ENCODE measurements at places on chromosomes 1 and 21.

GRCh38 chr1:108561689-108562326 lies 1.9 kb downstream of the EEIG2 start:
- DNase-seq = no peak

DNA sequence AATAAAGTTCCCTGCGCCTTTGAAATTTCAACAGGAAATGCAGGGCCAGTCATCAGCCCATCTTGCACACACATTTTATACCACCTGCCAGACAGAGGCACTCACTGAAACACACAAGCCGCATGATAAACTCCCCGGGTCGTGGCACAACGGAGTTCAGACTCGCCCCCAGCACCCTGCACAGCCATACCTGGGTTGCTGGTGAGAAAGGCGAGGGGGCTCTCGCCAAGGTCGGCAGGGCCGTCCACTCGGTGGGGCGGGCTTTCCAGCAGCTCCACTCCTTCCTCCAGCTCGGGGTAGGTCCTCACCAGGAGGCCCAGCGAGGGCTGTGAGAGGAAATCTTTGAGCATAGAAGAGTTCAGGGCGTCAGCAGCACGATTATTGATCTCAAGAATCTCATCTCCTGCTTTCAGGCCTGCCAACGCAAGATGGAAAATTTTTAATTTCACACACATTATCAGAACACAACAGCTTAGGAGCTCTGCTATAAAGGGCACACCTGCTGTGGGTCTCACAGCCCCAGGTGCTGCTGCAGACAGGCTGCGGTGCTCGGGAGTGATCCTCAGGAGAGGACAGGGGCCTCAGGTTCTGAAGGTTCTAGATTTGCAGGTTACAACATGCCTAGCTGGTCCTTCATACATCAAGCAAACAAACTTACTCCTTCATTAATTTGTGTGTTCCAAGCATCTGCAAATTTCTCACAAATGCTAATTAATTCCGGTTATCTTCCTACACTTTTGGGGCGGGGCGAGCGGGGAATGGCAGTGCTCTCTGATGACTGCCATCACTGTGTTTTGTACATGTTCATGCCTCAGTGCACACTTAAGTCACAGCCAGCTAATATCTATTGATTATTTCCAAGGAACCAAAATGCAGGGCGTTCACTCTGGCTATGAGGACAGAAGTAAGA lies 144.2 kb upstream of the KRTAP19-8 start:
- DNase-seq = no peak

DNA sequence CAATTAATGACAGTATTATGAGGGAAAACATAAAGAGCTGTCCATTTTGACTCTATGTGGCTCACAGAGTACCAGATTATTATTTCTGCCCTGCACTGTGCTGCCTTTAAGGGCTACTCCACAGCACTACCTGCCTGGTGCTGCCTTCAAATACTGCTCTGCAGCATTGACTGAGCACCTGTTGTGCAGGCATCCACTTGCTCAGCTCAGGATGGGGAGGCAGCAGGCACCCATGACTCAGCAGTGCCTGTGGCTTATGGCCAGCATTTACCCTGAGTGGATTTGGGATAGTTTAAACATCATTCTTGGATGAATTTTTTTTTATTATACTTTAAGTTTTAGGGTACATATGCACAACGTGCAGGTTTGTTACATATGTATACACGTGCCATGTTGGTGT lies 953 bp upstream of the KPRP start:
- no peak for DNase-seq

GRCh38 chr1:99017655-99018054 lies 13.0 kb upstream of the PLPPR5 start:
- no peak for DNase-seq

DNA sequence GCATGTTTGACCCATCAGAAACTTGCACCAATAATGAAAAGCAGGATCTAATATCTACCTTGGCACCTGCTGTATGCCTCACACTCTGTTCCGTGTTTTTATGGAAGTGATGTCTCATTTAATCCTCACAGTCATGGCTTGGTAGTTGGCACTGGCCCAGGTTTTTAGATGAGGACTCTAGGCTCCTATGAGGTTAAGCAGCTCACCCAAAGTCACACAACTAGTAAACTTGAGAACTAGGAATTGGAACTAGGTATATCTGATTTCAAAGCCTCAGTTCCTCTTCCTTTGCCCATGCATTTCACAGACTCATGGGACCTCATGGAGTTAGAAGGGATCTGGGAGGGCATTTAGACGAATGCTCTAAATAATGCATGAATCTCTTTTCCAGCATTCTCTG lies 21.3 kb upstream of the TARBP1 start:
- DNase-seq = peak; percentile 25

DNA sequence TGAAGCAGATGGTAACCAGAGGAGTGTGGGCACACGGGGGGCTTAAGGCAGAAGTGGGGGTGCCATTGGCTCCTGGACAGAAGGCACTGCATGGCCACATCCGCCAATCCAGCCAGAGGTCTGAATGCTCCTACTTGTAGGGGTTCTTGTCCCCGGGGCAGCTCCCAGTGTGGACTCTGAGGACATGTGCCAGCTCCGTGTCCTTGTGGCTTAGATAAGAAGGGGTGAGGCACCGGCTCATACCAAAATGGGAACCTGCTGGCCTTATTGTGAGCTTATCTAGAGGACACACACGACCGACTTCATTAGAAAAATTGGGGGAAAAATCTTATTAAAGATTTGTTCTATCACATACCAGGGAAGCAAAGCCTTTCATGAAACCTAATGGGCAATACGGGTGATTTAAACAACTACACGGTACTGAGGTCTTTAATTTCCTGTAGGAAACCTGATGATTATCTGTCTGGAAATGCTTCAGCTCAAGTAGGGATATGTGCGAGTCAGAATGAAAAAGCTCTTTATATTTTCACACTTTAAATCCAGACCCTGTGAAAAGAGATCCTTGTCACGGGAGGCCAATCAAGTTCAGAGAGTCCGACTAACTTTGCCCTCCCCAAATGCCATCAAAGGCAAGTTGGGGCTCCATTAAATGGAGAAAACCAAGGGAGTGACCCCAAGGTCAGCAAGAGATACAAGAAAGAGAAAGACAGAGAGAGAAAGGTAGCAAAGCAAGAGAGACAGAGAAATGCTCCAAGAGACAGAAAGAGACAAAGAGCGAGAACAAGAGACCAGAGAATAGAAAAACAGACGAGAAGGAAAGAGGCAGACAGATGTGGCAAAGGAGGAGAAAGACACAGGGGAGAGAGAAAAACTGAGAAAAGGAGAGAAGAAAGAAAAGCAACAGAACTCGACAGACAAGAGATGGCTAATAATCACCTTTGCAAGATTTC lies 14.1 kb upstream of the KCNN3 start:
- DNase-seq = no peak

DNA sequence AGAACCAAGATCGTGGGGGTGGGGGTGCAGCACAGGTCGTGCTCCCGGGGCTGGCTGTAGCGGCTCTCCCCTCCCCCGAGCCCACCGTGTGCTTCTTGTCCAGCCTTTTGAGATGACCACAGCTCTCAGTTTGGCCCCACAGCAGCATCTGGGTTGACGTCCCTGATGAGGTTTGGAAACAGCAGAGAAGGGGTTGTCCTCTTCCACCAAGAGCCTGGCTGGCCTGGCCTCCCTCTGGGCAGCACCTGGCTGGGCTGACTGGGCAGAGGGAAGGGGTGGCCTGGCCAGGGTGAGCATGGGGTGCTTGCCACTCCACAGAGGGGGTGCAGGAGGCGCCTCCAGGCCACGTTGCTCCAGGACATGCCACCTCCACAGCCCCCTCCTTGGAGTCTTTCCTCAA lies 61.5 kb downstream of the SKI start:
- DNase-seq = no peak

DNA sequence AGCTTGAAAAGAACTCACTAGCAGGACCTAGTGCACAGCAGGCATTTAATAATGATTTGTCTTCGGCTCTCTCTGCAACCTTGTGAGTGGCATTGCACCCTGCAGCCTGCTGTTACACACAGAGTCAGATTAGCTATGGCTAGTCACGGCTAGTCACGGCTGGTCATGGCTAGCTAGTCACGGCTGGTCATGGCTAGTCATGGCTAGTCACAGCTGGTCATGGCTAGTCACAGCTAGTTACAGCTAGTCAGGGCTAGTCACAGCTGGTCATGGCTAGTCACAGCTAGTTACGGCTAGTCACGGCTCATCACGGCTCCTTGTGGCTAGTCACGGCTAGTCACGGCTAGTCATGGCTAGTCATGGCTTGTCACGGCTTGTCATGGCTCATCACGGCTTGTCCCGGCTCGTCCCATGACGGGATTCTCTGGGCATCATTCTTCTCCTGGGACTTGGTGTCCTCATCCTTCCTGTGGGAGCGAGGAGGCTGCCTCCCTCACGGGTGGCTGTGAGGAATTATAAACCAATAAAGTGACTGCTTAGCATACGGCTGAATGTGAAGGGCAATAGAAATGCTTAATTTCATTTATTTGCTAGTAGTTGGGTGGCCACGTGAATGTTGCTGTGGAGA lies 12.5 kb upstream of the KIF26B start:
- DNase-seq = no peak

GRCh38 chr1:206521694-206522402 lies 14.5 kb downstream of the RASSF5 start:
- no peak for DNase-seq

DNA sequence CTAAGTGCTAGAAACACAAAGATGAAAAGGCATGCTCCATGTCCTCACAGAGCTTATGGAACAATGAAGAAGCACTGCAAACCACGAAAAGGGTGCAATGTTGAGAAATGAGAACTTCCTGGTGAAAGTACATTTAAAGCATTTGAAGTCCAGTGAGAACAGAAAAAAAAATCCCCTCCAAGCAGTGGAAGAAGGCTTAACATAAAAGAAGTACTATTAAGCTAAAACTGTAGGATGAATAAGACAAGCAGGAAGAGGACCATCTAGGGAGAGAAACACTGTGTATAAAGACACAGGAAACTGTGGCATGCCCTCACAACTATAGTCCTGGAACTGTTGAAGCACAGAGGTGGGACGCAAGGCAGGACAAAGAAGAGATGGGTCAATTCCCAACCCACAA lies 10.0 kb downstream of the TP53BP2 start:
- DNase-seq = no peak

GRCh38 chr1:48741380-48741779 lies 35.3 kb downstream of the BEND5 start:
- no peak for DNase-seq

DNA sequence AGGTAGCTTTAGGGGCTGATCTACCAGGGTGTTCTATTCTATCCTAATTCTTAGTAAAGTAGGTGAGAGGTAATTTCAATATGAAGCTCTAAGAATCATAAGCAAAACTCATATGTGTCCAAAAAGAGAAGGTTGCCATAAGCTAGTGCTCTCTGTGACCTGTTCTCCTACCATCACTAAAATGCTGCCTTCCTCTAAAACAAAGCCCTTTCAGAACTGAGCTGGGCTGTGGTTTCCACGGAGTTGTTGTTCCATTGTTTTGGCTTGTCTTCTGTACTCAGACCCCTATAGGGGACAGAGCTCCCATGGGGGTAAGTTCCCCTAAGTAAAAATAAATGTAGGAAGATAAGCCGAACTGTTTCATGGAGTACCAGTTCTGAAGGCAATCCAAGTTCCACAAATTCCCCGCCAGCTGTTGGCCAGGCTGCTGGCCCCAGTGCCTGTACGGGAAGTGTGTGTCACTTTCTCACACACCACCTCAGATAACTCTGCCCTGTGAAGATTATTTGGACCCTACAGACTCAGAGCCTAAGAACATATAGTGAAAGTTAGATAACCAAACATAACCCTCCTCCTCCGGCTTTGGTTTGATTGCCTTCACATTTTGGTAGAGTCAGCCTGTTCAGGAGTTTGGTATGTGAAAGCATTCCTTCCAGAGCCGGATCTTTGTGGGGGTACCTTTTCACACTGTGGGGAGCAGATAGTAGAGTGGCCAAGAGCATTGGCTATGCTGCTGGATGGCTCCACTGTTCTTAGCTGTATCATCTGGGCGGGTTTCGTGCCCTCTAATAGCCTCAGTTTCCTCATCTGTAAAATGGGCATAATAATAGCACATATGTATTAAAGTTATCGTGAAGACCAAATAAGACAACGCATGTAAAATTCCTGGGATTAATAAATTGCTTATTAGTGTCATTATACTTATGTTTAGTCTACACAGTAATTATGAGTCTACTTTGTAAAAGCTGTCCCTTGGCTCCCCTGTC lies 10.8 kb downstream of the DPT start:
- no peak for DNase-seq

DNA sequence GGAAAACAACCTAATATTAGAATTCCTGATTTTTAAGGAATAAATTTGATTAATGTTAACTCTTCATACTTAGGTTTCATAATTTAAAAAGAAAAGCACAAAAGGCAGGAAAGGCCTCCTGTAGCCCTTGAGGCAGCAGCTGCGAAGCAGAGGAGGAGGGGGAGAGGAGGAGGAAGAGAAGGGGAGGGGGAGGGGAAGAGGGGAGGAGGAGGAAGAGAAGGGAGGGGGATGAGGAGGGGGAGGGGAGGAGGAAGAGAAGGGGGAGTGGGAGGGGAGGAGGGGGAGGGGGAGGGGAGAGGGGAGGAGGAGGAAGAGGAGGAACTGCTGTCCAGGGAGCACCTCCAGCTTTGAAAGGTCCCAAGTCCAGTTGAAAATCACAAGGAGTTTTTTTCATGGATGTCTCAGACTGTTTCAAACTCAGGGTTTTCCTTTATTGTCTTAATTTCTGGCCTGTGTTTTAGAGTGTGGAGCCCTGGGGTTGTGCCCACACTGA lies 35.1 kb upstream of the DIP2A start:
- no peak for DNase-seq

GRCh38 chr21:35396655-35397054 lies 347.6 kb upstream of the RUNX1 start:
- no peak for DNase-seq

DNA sequence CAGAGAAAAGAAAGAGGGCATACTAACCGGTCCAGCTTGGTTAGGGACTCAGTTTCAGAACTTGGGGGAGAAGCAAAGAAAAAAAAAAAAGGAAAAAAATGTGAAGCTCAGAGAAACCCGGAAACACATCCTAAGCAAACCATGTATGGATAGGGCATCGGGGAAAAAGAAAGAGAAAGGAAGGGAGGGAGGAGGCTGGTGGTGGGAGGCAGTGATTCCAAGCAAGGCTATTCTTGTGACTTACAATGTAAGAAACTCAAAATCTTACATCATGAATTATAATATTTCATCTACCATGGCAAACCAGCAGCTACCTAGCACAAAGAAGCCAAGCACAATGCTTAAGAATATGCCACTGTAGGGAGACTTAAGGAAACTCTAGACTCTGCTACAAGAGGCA lies 60.3 kb downstream of the UBR4 start:
- no peak for DNase-seq

GRCh38 chr1:222970040-222970439 lies 155.2 kb downstream of the DISP1 start:
- no peak for DNase-seq

- DNase-seq = peak; percentile 26
These were observed 58.7 kb upstream of the GADD45A start for GRCh38 chr1:67626090-67626860.

DNA sequence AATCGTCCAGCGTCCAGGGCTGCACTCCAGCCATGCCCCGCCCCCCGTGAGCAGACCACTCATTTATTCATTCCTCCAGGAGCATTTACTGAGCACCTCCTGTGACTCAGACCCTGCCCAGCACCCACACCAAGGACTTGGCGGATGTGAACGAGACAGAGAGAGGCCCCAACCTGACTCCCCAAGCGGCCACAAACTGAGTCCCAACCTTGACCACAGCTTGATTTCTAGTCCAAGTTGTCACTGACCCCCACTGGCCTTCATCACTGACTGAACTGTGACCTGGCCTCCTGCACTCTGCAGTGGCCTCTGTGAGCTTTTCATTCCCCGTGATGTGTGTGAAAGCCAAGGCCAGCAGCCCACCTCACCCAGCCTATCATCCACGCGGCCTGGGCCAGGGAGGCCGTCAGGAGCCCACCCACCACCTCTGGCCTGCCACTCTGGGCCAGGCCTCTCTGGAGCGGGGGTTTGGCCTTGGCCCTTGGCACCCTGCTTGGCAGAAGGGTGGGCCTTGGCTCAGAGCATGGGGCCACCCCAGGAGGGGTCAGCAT lies 19.3 kb upstream of the RUNX3 start:
- DNase-seq = peak; percentile 39
